Gastroesophageal sphincter (tissue), 4 donors: ENCODE measurements at places on chromosomes 6 and 20. TPM values are rescaled to one million over a fixed set of nuclear protein-coding genes. Genes with fewer than 3 reads are reported as not detected.

SRMS gene
- total RNA-seq = not detected

PNLDC1 gene
- total RNA-seq = not detected

CST4 gene
- total RNA-seq = not detected

MMS22L gene
- 4.4 TPM for total RNA-seq

HMGCLL1 gene
- 0.69 TPM for total RNA-seq

HLA-DQA2 gene
- total RNA-seq = not detected
